Activated CD4-positive, alpha-beta T cell treated with anti-CD3 and anti-CD28 coated beads, Interleukin-2, amount 50 U/mL, for 1 hour (primary cell): ENCODE measurements at places on chromosomes 2 and 18.

- DNase-seq: no peak
These were observed 73.3 kb downstream of the KCNG2 start for GRCh38 chr18:79871026-79871390.

- no peak for DNase-seq
These were observed 536 bp upstream of the SLC25A12 start for GRCh38 chr2:171894612-171894947.

DNA sequence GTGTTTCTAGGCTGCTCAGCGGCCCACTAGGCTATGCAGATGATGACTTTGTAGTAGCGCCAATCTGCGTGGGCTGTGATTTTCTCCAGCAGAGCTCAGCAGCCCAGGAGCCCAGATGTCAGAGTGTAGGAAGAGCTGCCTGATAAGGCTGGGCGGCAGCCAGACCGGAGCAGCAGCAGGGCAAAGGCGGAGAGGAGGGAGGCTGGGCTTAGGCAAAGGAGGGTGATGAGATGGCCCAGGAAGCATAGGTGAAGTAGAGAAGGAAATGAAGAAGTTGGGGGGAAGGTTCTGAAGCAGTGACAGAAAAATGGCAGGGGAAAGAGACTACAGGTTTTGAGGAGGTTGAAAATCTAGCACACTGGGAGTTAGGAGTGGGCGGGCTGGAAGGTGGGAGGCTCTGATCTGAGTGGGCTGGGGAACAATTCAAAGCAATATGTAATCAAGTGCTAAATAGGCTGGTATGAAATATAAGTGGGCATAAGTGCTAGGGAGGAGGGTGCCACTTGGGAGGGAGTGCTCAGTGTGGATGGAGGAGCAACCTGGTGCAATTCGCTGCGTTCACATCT is 50.6 kb upstream of the STPG4 start:
- no peak for DNase-seq

DNA sequence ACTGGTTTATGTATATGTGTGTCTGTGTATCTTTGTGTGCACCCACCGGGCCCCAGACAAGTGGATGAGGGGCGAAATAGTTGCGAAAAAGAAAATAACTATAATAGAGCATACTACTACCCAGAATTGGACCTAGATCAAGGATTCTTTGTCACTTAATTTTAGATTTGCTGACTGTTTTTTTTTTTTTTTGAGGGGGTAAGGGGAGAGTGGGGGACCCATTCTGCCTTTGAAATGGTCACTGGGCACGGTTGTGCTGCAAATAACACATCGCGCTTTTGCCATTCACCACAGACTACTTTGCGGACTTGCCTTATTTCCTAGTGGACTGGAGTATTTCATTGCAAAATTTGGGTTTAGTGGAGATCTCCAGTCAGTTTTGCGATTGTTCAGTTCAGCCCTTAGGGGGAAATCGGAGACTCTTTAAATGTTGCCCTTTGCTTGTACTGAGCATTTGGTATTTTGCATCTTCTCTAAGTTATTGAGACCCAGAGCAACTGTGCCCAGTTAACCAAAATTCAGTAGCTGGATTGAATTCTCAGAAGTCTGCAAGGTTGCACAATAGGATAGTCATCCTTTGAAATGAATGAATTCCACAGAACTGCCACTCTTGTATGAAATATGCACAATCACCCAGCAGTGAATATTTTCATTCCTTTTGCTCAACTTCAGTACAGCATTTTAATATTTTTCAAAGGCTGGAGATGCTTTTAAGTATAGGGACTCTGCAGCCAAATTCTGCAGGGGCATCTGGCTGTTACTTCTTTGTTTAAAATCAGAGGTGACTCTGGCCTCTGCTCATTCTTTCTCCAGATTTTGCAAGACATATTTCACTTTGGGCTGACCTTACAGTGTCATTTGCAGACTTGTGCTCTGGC is 2.9 kb downstream of the TRIB2 start:
- no peak for DNase-seq

GRCh38 chr2:45833968-45834344 is 182.5 kb downstream of the PRKCE start:
- DNase-seq: no peak

GRCh38 chr2:168848225-168848624 is 42.0 kb downstream of the SPC25 start:
- DNase-seq: no peak

DNA sequence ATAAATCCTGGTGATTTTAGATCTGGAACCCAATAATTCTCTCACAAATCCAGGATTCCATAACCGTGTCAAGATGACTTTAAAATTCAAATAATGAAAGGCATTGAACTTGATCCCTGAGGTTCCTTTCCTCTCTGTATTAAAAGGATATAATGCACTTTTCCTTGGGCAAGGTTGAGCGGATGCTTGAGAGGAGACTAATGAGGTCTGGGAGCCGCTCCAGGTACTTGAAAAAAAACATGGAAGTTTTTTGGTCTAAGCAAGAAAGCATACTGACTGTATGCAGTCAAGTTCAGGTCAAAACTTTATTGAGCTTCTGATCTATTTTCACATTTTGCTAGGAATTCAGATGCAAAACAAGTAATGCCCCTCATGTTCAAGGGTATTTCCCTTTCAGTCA is 318.5 kb downstream of the RAD51AP2 start:
- no peak for DNase-seq

GRCh38 chr18:52499016-52499415 is 159.0 kb downstream of the DCC start:
- no peak for DNase-seq

DNA sequence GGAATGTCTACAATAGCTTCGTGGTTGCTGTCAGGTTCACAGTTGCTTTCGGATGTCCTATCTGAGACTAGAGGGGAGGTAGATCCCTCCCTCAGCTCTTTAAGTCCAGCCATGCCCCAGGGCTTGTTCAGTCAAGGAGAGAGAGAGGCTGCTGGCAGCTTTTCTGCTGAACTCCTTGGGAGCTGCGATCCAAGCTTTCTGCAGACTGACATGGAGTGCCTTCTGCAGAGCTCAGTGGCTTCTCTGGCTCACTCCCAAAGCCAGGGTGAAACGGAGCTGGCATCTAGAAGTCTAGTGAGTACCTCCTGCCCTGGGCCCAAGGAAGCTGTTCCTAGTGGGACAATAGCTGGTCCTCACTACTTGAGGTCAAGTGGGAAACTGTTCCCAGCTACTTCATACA is 62.5 kb downstream of the TMEM17 start:
- DNase-seq: no peak

DNA sequence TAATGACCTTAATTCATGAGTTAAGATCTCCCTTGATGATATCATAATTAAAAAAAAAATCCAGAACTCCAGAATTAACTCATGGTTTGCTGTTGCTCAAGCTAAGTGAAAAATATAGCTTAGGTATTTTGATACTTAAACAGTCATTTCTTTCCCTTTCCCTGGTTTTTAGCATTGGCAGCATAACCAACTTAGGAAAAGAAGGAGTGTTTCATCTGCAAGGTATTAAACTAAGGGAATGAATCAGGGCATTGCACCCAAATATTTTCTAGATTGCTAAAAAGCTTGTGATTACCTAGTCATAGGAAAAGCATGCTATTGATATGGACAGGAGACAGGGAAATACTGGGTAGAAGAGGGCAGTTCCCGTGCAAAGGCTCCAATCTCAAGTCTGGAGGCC is 207.2 kb downstream of the LRP1B start:
- DNase-seq: no peak

DNA sequence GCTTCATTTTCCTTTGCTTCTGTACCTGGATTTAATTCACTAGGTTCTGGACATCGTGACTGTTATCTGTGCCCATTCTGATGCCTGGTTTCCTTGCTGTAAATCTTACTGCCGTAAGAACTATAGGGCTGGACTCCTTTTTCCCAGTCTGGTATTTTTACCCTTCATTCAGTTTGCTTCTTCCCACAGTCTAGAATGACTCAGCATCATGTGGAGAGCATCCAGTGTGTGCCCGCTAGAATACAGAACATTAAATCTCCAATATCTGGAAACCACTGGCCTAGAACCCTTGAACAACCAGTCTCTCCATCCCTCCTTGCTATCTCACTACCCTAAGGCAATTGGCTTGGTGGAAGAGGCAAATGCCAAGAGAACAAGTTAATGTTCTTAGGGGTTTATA is 1075.4 kb upstream of the ZEB2 start:
- DNase-seq: no peak

- DNase-seq: no peak
These were observed 16.8 kb upstream of the LRATD1 start for GRCh38 chr2:14615760-14616159.

DNA sequence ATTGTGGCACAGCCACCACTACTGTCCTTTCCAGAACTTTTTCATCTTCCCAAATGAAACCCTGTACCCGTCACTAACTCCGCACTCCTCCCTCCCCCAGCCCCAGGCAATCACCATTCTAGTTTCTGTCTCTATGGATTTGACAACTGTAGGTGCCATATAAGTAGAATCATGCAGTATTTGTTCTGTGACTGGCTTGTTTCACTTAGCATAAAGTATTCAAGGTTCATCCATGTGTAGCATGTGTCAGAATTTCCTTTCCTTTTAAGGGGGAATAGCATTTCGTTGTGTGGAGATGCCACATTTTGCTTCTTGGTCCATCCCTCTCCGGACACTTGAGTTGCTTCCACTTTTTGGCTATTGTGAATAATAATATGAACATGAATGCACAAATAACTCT is 842 bp upstream of the CKAP2L start:
- no peak for DNase-seq

DNA sequence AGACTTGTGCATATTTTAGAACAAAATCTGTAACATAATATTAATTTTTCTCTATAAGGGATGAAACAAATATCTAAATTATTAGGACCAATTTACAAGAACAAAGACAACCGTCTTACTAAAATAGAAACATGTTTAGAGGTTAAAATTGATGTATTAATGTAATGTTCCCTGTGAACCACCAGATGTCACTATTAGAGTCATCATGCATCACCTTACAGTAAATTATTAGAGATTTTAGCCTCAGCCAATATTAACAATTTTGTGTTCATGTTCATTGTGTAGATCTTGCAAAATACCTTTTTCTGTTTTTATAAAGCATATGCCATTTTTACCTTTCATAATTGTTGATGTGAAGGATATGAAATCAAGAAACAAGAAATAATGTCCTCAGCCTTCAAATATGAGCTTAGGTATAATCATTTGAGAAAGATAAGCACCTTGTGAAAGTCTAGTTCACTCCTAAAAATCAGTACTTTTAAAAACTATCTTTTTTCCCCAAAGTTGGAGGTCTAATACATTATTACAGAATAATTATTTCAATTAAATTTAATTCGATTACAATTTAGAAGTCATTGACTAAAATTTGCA is 344.3 kb upstream of the KCNH7 start:
- no peak for DNase-seq

DNA sequence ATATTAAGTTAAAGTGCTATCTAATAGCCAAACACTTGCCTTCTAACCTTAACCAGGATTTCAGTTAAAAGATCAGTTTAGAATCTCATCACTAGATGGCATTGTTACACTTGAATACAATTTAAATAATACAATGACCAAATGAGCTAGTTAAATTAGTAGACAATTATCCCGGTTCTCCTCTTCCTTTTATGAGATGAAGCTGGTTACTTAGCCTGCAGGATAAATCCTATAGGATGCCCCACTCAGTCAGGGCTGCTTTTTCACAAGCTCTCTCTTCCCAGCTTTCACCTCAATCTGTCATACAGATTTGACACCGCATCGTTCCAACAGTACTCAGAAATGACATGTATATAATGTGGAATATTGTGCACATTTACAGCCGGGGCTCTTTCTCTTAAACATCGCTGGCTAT is 678.8 kb downstream of the KCNJ3 start:
- no peak for DNase-seq

DNA sequence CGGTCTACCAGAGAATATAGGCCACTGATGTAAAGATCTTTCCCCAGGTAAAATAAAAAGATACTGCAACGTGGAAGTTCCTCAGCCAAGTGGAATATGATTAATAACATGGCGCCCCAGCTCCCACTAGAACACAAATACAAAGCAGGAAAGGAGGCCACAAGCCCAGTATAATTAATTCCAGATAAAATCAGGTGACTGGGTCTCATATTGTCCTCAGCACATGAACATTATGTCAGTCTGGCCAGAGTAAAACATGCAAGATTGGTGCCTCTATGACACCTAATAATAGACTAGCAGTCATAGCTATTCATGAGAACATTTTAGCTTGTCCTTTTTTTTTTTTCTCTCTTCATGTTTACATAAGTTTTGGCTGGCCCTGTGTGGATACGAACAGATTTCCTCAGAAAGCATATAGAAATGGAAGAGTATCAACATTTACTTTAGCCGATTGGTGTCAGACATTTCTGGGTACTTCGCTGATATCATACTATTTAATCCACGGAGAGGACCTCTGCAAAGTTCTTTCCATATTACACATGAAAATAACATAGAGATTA is 523.8 kb upstream of the SETBP1 start:
- no peak for DNase-seq

DNA sequence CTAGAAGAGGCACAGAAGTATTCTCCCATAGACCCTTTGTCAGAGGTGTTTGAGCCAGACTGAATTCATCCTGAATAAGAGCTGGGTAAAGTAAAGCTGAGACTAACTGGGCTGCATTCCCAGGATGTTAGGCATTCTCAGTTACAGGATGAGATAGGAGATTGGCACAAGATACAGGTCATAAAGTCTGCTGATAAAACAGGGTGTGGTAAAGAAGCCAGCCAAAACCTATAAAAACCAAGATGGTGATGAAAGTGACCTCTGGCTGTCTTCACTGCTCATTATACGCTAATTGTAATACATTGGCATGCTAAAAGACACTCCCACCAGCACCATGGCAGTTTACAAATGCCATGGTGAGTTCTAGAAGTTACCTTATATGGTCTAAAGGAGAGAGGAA is 364.9 kb upstream of the TMEFF2 start:
- DNase-seq: no peak

GRCh38 chr2:51706220-51706619 is 674.3 kb upstream of the NRXN1 start:
- DNase-seq: no peak

- peak; percentile 62 for DNase-seq
These were observed 66.6 kb downstream of the SPTBN1 start for GRCh38 chr2:54522624-54523281.

- peak; percentile 42 for DNase-seq
These were observed 617 bp downstream of the CCDC142 start for GRCh38 chr2:74481961-74482800.

DNA sequence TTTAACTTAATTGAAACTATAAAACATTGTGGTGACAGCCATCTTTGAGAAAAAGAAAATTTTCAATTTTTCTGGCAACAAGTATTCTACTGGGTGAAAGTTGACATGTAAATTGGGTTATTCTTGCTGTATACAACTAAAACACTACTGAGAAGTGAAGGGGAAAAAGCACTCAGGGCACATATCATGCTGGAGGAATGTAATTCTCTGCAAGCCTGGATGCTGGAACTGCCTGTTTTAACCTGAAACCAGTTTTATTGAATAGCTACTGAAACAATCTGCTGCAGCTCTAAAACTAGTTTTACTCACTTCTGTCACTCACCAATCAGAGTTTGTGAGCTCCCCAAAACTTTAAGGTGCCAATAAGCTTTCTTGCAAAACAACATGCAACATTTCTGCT is 1136.0 kb downstream of the LRP1B start:
- DNase-seq: no peak
